ENCODE measurements at places on chromosomes 6 and 20.

DNA sequence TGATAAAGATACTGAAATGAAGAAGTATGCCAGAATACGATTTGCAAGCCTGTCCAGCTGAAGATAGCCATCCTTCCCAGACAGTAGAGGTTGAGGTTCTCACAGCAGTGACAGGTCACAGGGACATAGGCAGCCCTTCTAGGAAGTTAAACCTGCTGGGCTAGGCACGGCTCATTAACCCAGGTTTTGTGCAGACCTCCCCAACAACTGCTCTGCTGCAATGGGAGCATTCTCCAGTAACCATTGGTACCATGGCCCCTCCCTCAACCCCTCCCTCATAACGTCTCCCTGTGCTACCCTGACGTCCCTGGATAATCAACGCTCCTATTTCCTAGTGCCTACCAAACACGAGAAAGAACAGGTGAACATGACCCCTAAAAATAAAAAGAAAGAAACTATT lies 15.8 kb downstream of the ID4 start:
- no peak for DNase-seq

- DNase-seq, result no peak
Observed at GRCh38 chr6:68891419-68891818, 256.3 kb downstream of the ADGRB3 start.

GRCh38 chr20:39986173-39986904 lies 702.7 kb downstream of the MAFB start:
- DNase-seq, result no peak

DNA sequence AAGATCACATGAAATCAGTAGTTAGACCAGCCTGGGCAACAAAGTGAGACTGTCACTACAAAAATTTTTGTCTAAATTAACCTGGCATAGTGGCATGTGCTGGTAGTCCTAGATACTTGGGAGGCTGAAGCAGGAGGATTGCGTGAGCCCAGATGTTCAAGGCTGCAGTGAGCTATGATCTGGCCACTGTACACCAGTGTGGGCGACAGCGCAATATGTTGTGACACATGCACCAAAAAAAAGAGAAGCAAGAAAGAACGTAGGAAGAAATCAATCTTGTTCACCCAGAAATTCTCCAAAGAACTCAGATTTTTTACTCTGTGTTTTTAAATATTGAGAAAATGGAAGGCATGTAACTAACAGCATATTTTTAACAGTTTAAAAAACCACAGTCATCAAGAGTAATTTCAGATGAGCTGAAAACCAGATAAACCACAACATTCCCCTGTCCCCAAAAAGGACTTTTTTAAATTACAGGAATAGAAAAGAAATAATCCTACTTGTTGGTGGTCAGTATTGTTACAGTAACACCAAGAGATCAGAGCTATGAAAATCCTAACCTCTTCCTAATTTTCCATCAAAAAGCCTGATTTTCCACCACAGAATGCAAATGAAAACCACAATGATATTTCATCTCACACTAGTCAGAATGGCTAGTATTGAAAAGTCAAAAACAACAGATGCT lies 240.2 kb downstream of the KHDC1L start:
- DNase-seq, result no peak

DNA sequence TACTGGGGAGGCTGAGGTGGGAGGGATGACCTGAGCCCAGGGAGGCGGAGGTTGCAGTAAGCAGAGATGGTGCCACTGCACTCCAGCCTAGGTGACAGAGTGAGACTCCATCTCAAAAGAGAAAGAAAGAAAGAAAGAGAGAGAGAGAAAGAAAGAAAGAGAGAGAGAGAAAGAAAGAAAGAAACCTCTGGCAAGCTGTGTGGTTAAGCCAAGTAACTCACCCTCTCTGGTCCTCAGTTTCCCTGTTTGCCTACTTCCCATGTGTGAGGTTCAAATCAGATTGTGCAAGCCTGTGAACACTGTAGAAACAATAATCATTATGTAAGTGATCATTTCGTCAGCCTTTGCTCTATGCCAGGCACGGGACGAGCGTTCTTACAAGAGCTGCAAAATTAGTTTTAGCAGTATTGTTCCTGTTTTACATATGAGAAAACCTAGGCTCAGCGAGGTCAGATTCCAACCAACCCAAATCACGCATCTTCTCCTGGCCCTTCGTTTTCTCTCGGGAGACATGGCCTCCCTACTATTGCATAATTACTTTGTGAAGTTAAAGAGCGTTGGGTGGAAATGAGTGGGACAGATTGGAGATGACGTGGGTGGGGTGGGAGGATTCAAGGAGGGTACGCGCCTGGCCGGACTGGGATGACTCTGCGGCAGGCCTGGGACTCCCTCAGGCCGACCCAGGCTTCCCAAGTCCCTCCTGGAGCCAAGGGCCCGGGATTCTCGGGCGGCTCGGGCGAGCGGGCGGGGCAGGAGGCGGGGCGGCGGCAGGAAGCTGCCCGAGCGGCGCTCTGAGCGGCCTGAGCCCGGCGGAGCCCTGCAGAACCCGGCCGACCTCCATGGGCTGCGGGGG lies at the start of gene SNX21:
SNX21 (plus strand) TSS at position 770 of the 853 bp plus-strand sequence. CDS start 121 bp downstream, outside the sequence.
- DNase-seq, result no peak

DNA sequence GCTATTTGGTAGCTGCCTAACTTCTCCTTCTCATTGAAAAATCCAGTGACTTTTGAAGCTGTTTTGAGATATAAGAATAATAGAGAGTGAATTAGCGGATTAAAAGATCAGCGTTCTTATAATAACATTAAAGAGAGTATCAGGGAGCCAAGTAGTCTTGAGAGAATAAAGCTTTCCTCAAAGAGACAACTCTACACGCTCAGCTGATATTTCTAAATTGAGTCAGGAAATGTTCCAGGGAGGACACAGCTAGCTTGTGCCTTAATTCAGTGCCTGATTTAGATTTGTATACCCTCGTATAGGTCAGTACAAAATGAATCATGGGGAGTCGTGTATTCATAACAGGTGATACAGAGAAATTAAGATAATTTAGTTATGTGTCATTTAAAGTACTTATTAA lies 75.1 kb upstream of the QKI start:
- DNase-seq, result no peak

DNA sequence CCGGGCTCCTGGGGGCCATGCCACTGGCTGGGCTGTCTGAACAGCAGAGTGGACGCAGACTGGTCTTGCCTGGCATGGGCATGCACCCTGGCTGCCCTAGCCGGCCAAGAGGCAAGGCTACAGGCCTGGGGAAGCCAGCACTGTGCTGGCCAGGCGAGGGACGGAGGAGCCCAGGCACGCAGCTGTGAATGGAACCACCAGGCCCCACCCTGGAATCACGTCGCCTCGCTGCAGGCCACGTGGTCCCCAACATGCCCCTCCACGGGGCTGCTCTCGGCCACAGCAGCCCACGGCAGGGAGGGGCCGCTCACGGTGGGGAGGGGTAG lies 4.0 kb downstream of the UCKL1 start:
- no peak for DNase-seq
